Urothelium cell line (cell line): ENCODE measurements at places on chromosomes 4 and X.

- DNase-seq: no peak
These were observed 9.7 kb downstream of the HOPX start for GRCh38 chr4:56671373-56671772.

DNA sequence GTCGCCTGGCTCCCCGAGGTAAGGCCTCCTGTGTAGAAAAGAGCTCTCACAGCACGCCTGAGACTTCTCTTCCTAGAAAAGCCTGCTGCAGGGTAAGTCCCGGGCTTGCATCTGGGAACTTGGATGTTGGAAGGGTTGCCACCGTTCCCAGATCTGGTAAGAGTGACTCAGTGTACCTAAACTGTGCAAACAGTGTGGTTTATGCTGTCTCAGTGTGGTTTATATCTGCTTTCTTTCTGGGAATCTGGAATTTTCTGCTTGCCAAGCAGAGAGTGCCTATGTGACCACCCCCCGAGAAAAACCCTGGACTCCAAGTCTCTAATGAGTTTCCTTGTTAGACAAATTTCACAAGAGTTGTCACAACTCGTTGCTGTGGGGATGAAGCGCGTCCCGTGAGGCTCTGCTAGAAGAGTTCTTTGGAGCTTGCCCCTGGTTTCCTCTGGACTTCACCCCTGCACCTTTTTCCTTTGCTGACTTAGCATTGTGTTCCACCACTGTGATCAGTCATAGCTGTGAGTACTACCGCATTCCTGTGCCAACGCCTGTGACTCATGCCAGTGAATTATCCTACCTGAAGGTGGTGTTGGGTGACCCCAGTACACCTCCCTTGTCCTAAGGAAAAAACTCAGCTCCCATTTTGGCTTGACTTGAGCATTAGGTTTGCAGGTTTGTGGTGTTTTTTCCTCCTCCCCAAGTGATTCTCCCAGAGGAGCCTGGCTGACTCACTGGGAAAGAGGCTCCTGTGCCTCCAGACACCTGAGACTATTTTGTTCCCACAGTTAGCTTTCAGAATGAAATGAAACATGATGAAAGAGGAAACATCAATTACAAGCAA is 14.5 kb downstream of the SLC2A9 start:
- peak; percentile 78 for DNase-seq

DNA sequence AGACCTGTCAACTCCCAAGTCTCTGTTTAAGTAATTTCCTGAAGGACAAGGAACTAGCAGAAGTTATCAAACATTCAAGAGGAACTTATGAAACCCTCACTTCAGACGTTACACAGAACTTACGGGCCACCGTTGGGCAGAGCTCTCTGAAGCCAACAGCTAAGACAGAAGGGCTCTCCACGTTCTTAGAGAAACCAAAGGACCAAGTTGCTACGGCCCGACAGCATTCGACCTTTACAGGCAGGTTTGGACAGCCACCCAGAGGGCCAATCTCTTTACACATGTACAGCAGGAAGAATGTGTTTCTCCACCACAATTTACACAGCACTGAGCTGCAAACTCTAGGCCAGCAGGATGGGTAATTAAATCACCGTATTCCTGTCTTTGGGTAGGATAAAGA is 705.1 kb upstream of the GRID2 start:
- no peak for DNase-seq

DNA sequence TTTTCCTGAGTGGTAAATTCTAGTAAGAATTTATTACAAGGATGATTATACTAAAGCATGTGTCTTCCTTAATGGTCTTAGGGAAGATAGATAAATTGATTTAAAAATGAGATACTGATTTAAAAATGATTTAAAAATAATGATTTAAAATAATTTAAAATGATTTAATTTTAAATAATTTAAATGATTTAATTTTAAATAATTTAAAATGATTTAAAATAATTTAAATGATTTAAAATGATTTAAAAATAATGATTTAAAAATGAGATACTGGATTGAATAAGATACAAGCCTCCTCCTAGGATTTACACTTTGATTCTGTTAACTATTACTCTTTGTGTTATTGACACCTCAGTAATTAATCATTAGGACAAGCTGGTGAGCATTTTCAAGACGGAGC is 59.0 kb downstream of the COX7B2 start:
- DNase-seq: no peak

GRCh38 chrX:50114113-50114512 is 86.7 kb downstream of the AKAP4 start:
- DNase-seq: no peak

- DNase-seq: no peak
These were observed 25.2 kb downstream of the DNAJB14 start for GRCh38 chr4:99921174-99921573.

GRCh38 chr4:158234671-158235070 is 24.4 kb downstream of the TMEM144 start:
- DNase-seq: no peak

- DNase-seq: no peak
These were observed 118.0 kb downstream of the PDE5A start for GRCh38 chr4:119510395-119511149.

DNA sequence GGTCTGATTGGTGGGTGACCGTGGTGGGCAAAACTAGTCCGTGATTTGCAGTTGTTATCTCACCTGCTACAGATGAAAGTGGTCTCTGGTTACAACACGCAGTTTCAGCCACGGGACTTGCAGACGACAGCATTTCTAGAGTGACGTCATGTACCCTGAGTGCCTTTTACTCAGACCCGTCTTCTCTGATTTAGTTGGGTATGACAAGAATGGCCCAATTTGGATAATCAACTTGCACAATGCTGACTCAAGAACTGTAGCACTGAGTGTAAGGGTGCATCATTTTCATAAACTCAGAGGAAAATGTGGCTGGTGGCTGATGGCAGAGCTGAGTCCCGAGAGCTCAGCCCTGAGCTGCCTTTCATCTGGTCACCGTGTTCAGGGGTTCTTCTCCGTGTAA is 281.4 kb upstream of the FRG1 start:
- no peak for DNase-seq

DNA sequence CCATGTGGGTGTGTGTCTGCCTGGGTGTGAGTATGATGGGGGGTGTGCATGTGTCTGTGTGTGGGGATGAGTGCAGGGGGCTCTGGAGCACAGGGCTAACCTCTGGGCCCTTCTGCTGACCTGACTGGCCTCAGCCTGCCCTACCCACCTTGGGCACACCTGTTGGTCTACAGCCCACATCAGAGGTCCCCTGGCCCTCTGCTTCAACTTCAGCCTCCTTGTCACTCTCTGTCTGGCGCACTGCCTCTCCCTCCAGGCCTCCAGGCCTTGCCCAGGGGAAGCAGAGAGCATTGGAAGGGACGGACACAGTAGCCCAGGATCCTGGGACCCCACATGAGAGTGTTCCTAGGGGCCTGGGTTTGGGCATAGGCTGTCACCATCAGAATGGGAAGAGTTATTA is 115.4 kb downstream of the EFNB1 start:
- DNase-seq: no peak

DNA sequence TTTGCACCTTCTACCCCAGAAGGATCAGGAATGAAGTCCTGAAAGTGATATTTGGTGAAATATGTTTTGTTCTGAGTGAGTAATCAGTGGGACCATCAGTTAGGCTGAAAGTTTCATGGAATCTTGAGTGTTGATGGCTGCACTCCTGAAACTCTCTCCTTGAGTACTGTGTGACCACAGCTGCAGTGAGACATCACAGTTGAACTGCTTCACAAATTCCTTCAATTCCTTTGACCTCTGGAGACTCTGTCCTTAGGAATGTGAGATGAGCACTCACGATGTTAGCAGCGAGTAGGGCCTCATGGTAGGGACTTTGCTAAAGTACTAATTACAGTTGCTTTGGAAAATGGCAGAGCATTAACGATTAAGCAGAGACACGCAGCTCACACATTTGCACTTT is 142.9 kb upstream of the SLC4A4 start:
- peak; percentile 38 for DNase-seq

GRCh38 chr4:131644619-131645018 is 1504.5 kb upstream of the PCDH10 start:
- DNase-seq: peak; percentile 2

- no peak for DNase-seq
These were observed 369.7 kb upstream of the TRAM1L1 start for GRCh38 chr4:117455088-117455487.

- no peak for DNase-seq
These were observed 7.5 kb upstream of the SETD7 start for GRCh38 chr4:139563515-139563914.

DNA sequence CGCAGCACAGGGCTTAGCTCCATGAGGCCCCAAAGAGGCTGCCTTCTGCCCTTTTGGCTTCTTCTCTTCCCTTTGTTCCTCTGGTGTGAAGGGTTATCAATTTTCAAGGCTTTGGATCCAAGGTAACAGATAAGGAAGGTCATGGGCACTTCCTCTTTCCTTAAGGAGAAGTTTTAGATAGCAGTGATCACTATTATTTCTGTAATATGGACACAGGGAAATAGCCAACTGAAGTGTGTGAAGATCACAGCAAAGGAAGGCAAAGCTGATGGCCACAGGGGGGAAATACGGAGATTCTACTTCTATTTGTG is 366.8 kb downstream of the UNC5C start:
- DNase-seq: no peak

DNA sequence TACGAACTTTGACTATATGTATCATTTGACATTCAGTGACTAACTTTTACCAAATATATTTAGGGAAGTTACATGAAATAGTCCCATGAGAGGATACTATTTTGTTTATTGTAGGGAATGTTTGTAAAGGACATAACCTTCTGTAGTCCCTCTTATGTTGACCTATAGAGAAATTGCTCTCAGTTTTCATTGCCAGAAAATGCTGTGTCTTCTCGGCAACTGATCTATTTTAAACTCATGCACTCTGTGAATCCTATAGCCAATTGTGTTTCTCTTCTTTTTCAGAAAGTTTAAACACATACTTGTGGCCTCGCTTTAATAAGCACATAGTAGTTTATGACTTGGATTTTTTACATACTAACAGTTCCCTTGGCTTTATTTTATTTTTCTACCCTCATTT is 38.2 kb downstream of the DMP1 start:
- no peak for DNase-seq

GRCh38 chrX:8520178-8520577 is 55.5 kb downstream of the VCX3B start:
- DNase-seq: no peak

DNA sequence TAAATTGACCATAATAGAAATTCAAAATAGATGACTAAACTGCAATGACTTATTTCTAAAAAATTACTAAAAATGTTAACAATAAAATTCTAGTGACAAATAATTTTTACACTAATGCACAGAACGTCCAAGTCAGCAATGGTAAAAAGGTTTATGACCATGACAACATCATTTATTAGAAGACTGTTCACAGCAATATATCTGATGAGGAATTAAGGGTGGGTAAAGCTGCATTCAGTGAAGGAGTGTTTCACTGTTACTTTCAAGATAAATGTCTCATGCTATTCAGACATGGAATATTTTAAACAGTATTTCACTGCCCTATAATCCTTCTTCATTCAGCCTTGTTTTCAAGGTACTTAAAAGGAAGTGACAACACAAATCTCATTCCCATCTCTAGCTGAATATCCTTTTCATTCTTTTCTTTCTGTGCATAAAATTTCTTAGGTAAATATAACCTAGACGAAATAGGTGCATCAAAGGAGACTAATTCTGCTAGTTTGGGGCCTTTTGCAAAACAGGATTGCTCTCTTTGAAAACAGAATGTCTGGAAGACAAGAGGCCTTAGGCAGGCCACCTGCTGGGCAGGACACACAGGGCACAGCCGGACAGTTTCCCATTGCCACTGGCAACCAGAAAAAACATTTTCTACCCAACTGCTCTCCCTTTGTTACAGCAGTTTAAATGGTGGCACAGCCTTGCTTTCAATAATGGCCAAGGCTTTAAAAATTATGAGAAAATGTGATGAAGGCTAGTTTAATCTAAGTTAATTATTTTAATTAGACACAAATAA is 600.3 kb downstream of the SPRY1 start:
- DNase-seq: no peak

DNA sequence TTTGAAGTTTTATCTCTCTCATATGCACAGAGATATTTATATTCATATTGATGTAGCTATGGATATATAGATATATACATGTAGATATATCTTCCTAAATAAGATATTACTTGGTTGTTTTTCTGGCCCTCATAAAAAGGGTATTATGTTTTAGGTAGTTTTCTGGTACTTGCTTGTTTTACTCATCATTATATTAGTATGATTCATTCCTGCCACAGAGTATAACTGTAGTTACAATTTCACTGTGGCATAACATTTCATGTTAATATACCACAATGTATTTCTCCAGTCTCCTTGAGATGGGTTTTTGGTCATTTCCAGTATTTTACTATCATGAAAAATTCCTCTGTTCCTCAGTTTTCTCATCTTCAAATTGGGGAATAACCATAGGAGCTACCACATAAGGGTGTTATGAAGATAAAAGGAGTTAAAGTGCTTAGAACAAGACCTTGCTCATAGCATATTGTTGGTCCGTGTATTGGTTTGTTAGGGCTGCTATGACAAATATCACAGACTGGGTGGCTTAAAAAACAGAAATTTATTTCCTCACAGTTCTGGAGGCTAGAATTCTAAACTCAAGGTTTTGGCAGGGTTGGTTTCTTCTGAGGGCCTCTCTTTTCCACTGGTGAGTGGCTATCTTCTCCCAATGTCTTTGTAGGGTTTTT is 129.7 kb downstream of the TMEM164 start:
- DNase-seq: no peak

- DNase-seq: no peak
These were observed 864.6 kb upstream of the IGFBP7 start for GRCh38 chr4:57974821-57975220.

DNA sequence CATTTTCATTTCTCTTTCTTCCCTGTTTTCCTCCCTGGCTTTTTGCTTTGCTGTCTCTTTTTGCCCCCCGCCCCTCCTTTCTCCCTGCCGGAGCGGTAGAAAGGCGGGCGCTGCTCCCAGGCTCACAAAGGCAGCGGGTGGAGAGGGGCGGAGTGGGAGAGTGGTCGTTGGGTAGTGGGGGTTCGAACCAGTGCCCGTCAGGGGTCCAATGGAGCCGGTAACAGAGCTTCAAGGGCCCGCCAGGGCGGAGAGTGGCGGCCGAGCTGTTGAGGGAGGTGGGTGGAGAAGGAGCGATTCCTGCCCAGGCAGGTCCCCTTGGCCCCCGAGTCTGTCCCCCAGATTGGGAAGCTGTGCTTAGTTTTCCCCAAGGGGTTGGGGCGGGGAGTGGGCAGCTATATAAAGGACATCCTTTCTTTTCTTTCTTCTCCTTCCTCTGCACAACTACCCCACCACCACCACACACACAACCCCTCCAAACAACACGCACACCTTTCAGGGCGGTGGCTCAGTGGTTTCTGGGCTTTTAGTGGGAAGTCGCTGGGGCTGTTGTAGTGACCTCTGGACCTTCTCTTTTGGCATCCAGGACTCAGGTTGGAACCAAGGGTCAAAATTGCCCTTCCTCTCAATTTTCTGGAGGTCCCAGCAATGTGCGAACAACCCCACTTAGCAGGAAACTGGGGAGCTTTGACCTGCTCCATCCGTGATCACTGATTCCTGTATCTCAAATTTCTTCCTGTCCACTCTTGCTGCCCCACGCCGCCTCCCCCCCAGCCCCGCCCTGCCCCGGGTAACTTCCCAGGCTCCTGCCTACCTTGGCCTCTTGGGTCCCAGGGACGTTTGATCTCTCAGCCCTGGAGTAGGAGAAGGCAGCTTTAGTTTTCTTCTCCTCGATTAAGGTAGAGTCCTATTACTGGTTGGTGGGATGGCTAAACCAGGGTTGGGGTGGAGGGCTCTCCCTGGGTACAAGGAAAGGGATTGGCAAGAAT is 1.9 kb downstream of the EFNB1 start:
- DNase-seq: no peak

GRCh38 chr4:37453999-37454800 is 209.7 kb downstream of the NWD2 start:
- no peak for DNase-seq
